ENCODE measurements at places on chromosomes 3 and 15. TPM values are rescaled to one million over a fixed set of nuclear protein-coding genes. Genes with fewer than 3 reads are reported as not detected.

The SPTBN5 gene
- 0.43 TPM for total RNA-seq

The ADGRG7 gene
- total RNA-seq = not detected

The SPESP1 gene
- 5.3 TPM for total RNA-seq

The PAK2 gene
- total RNA-seq = 36.4 TPM

Data from tracheal epithelial cell (primary cell).